Forelimb muscle (tissue), 1 donor: ENCODE measurements at places on chromosomes 7 and 10. TPM values are rescaled to one million over a fixed set of nuclear protein-coding genes. Genes with fewer than 3 reads are reported as not detected.

DNA sequence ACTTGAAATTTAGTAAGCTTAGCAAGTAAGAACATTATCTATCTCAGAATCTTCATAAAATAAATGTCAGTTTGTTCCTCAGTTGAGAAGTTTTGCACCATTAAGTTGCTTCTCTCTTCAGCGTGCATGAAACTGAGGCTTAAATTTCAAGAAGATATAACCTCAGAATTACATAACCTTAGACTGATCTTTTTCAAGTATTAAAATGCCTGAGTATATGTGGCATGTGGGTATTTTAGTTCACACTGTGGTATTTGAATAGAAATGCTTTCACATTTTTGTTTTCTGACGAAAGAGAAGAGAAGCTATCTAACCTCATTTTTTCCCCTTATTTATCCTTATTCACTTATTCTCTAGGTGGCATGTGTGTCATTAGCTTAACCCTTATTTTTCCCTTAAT, 104.1 kb downstream of the PHF14 start:
- no peak for DNase-seq

DNA sequence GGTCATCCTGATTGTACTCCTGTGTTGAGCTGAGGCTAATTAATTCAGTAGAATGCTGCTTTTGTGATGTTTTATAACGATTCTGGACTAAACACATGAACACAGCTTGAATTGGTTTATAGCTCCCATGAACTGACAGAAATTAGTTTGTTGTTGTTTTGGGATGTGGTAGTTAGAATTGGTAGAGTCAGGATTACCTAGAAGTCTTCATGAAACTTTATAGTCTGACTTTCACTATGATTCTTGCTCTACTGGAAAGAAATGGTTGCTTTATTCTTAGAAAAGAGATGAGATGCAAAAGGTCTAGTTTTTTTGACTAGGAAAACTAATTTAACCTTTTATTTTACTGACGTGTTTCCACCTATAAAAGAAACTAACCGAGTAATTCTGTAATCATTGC, 23.4 kb upstream of the TRUB1 start:
- DNase-seq = no peak

DNA sequence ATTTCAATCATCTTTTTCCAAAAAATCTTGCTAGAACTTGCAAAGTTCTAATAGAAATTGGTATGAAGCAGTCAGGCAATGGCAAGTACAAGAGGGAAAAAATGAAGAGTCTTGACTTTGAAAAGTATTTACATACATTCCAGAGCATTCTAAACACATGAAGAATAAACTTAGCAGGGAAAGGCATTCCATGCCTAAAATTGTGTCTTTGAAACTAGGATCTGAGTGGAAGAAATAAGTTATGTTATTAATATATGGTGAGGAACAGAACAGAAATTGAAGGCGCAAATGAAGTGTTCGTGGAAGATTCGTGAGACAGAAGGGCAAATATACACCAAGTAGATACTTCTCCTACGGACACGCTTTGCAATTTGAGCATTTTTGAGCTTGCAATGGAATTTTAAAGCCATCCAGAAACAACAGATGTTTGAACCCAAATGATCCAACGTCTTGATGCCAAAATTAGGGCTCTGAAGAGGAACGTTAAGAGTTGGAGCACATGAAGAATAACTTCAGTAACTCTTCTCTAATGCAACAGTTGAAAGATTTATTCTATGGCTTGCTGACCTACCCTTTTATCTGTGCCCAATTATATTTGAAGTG, 40.6 kb upstream of the SEPTIN7 start:
- DNase-seq = no peak

DNA sequence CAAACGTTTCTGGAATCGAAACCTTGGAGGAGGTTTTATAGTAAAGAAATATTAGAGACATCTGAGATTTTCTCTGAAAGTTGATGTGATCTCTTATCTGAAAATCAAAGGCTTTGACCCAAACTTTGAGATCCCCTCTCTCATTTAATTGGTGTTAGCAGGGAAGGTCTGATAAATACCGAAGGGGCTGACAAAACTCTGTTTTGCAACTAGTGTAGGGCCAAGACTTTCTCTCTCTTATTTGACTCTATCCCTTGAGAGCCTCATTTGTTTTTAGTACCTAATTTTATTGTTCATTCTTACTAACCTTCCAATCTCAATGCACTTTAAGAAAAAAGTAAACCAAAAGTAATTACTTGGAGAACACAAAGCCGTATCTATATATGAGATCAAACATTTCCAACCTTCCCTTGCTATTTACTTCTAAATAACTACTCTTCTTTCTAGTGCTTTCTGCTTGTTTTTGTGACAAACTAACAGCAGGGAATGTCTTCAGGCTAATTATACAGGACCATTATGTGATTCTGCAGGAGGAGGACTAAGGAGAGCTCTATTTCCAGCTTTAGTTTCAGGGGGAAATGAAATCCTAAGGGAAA, 33.4 kb upstream of the NPVF start:
- DNase-seq = no peak

DNA sequence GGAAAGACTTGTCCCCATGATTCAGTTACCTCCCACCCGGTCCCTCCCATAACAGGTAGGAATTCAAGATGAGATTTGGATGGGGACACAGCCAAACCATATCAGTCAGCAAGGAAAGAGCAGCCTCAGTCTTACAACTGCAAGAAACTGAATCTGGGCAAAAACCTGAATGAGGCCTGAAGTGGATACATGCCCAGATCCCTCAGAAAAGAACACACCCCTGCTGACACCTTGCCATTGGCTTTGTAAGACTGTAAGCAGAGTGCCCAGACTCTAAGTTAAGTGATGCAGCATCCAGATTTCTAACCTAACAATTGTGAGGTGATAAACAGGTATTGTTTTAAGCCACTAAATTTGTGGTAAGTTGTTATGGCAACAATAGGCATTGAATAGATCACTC, 670.8 kb downstream of the SORCS1 start:
- DNase-seq = no peak

GRCh38 chr10:93697207-93697606, 5.2 kb downstream of the FRA10AC1 start:
- no peak for DNase-seq

GRCh38 chr10:75507469-75507868, 76.0 kb downstream of the LRMDA start:
- DNase-seq = no peak

GRCh38 chr7:79406371-79406770, 47.1 kb downstream of the MAGI2 start:
- no peak for DNase-seq

- no peak for DNase-seq
Observed at GRCh38 chr7:79787096-79787495, 333.6 kb upstream of the MAGI2 start.

DNA sequence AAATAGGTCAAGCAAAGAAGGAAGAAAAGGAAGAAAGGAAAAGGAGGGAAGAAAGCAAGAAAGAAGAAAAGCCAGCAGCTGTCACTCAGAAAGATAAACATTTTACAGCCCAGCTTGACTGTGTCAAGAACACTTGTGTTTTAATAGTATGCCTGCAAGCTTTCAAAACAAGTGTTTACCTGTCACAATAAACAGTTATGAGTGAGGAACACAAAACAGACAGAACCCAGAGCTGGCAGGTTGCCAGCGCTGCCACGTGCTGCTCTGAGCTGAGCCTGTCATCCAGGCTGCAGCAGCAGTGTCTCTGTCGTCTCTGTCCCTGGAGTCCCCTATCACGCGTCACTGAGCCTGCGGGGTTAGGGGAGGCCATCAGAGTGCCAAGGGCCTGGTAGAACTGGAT, 827.6 kb upstream of the AUTS2 start:
- DNase-seq = no peak

DNA sequence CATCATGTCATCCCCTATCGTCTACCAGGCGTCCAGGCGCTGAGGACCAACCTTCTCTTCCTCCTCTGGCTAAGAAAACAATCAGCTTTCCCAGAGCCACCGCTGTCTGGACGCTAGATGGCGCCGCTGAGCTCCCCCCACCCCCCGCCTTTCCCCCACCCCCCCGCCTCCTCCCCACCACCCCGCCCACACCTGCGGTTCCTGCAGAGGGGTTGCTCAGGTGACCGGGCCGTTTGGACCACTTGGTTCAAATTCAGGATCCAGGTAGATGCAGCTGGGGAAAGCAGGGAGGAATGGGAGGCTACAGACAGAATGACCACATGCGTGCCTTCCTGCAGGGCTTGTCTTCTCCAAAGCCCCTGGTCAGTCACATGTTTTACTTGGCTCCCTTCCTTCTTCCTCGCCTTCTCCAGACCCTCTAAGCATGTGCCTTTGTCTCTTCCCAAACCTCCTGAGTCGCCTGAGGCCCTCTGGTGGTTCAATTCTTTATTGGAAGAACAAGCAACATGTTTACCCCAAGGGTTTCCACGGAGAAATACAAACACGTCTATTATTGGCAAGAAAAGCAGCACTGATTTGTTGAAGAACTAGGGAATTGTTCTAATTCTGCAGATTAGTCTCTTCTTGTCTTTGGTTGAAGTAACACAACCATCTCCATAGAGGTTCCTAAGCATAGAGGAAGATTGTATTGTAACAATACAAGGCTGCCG, 24.7 kb downstream of the AOC1 start:
- peak; percentile 65 for DNase-seq

- DNase-seq = no peak
Observed at GRCh38 chr10:58723186-58723585, 210.5 kb downstream of the BICC1 start.

DNA sequence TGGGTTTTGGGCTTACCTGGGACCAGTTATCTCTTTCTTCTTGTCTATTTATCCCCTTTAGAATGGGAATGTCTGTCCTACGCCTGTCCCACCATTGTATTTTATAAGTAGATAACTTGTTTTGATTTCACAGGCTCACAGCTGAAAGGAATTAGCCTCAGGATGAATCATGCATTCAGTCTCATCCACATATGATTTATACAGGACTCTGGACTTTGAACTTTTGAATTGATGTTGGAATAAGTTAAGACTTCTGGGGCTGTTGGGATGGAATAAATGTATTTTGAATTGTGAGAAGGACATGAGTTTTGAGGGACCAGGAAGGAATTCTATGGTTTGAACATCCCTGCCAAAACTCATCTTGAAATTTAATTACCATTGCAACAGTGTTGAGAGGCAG, 112.6 kb downstream of the AMPH start:
- no peak for DNase-seq

DNA sequence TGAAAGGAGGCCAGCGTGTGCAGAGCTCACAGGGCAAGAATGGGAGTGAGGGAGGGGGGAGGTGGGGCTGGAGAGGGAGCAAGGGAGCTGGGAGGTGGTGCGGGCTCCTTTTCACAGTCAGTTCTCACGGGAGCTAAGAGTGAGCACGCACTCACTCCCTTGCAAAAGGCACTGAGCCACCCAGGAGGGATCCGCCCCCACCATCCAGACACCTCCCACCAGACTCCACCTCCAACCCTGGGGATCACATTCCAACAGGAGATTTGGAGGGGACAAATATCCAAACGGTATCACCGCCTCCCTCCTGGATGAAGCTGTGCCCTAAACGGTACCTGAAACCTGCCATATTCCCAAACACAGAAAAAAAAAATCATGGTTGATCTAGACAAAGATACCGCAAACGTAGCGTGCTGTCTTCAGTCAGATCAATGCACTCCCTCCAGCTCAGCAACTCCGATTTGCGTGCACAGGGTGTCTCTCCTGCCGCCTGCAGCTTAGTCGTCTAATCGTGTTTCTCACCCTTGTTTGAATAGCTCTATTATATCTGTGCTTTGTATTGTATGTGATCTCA, 20.3 kb upstream of the PRKAG2 start:
- no peak for DNase-seq

DNA sequence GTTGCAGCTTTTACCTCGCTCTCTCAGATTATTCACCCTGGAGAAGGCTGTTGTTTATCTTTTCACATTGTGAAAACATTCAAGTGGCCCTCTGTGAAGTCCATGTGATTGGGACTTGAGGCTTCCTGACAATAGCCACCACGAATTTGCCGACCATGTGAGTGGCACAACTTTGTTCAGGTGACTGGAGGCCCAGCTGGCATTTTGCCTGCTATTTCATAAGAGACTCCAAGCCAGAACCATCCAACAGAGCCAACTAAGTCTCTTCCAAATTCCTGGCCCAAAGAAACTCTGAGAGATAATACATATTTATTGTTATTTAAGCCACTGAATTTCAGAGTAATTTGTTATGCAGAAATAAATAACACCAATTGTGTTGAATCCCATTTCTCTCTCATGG, 38.2 kb upstream of the CCSER2 start:
- no peak for DNase-seq

- DNase-seq = no peak
Observed at GRCh38 chr7:142528608-142529408, 220.5 kb upstream of the PRSS1 start.

- no peak for DNase-seq
Observed at GRCh38 chr7:125316466-125316865, 386.8 kb upstream of the POT1 start.

GRCh38 chr7:103712991-103713778, 267.2 kb upstream of the SLC26A5 start:
- DNase-seq = no peak

- no peak for DNase-seq
Observed at GRCh38 chr10:10293041-10293440, 724.6 kb upstream of the CELF2 start.

- no peak for DNase-seq
Observed at GRCh38 chr7:103717574-103717973, 271.6 kb upstream of the SLC26A5 start.

- no peak for DNase-seq
Observed at GRCh38 chr10:80459047-80459865, 5.1 kb downstream of the TSPAN14 start.

DNA sequence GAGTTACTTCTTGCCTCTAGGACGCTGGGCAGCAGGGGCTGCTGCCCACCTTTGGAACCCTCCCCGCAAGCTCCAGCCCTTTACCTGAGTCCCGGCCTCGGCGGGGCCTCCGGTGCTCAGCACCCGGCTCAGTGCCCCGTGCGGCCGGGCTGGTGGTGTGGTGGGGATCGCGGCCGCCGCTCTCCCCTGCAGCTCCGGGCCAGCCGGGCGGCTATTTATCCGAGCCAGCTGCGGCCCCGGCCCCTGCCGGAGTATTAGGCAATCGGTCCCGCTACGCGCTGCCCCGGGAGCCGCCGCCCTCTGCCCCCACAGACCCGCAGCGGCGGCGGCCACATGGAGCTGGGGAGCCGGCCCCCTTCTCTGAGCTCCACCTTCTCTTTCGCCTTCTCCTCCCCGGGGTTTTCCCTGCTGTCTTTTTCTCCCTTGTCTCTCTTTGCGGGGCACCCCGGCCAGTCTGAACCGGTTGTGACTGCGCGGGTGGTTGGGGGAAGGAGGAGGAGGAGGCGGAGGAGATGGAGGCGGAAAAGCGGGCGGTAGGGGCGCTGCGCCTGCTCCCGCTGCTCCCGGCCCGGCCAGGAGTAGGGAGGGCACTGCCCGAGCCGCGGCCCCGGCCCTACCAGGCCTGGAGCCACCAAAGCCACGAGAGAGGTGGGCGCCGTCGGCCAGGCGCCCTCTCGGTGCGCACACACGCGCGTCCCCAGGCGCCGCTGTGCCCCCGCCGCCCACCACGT, at the start of gene SLC16A9:
Gene SLC16A9, minus strand, starts transcription at position 456 of the 731 bp plus-strand sequence. CDS start 25,559 bp downstream, outside the sequence.
- DNase-seq = peak; percentile 16

- DNase-seq = no peak
Observed at GRCh38 chr10:97328646-97329453, 5.7 kb downstream of the FRAT2 start.

NUTM2E gene
- 0.59 TPM for polyA plus RNA-seq

EZH2 gene
- 20.1 TPM for polyA plus RNA-seq

FAM171A1 gene
- 27.2 TPM for polyA plus RNA-seq

NRF1 gene
- polyA plus RNA-seq = 12.1 TPM

C10orf62 gene
- polyA plus RNA-seq = 0.11 TPM

ASZ1 gene
- polyA plus RNA-seq = not detected

SEC31B gene
- polyA plus RNA-seq = 10.8 TPM

ANKRD61 gene
- polyA plus RNA-seq = 1.0 TPM

ERVW-1 gene
- polyA plus RNA-seq = 1.4 TPM

OR2A1 gene
- polyA plus RNA-seq = 0.63 TPM

ABCA13 gene
- 0.06 TPM for polyA plus RNA-seq
